ENCODE measurements at places on chromosomes 6 and 20.

- DNase-seq = no peak
Observed at GRCh38 chr6:145042559-145042958, 692.8 kb downstream of the EPM2A start.

GRCh38 chr6:66149132-66149531 is 442.1 kb upstream of the EYS start:
- no peak for DNase-seq

DNA sequence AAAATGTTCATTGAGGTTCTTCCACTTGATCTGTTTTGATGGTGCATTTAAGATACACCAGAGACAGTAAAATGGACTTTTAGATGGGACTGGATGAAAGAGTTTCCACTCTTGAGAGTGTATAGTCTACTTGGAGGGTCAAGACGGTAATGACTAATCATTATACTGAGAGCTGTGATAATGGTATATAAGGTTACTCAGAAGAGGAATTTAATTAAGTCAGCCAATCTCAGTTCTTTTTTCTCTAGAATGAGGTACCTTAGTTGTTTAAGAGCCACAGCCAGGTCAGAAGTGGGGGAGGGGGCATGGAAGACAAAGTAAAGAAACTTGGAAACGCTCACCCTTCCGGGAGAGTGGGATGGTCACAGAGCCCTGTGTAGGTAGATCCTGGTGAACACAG is 123.9 kb downstream of the MAP3K4 start:
- no peak for DNase-seq

DNA sequence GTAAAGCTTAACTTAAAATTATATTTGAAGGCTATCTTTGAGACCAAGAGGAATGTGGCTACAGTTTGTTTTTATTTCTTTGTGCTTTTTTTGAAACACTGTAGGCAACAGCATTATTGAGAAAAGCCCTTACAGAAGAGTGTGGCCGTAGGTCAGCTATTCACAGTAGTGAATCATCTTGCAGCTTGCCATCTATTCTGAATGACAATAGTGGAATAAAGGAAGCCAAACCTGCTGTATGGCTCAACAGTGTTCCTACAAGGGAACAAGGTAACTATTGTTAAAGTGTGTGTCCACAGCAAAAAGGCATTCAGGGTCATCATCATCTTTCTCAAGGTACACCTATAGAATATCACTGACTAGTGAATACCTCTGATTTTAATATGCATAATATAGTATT is 88.5 kb downstream of the KIZ start:
- no peak for DNase-seq

DNA sequence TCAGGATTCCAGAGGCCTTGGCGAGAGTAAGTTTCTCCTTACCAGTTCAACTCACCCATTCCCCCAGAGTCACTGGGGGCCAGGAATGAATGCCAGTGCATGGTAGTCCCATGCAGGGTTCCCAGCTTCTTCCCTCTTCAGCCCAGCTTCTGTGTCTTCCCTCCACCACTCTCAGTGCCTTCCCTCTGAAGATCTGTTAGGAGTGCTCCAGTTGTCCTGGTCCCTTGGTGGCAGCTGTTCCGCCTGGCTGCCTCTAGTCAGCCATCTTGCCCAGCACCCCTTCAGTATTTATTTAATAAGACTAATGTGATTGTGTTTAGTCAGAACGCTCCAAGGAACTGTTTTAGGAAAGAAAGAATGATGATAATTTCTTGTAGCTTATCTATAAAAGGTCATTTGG is 23.1 kb downstream of the FIG4 start:
- DNase-seq = no peak

- DNase-seq = peak; percentile 51
Observed at GRCh38 chr6:40907198-40907701, 131.8 kb downstream of the UNC5CL start.

DNA sequence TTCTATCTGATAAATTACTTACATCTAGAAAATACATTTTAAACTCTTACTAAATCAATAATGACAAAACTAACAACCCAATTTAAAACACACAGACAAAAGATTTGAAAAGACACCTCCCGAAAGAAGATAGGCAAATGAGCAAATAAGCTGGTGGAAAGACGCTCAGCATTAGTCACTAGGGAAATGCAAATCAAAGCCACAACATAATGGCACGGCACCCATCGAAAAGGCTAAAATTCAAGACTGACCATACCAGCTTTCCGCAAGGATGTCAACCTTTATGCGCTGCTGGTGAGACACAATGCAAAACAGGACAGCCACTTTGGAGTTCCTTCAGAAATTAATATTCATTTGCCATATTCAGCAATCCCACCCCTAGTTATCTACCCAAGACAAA is 25.9 kb downstream of the TAF4 start:
- DNase-seq = no peak

DNA sequence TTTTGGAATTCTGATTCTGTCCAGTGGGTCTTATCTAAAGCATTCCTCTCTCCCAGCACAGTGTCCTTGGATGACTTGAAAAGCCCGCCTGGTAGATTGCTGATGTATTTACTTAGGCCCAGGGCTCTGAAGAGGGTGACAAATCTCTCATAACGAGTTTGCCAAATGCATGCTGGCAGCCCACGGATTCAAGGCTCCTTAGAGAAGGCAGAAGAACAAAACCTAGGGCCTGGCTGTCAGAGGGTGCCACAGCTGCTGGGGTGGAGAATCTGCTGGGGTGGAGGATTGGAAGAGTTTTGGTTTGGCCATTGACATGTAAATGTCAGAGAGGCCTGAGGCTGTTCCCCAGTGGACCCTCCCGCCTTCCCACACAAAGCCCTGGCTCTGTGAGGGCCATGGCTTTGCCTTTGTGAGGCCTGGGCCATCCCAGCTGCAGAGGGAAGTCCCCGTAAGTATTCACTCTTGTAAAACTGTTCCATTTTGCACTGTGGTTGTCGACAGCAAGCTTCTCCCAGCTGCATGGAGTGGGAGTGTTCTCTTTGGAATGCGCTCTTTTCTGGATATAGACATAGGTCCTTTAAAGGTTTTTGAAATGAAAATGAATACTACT is 50.3 kb downstream of the ANKRD6 start:
- DNase-seq = no peak

DNA sequence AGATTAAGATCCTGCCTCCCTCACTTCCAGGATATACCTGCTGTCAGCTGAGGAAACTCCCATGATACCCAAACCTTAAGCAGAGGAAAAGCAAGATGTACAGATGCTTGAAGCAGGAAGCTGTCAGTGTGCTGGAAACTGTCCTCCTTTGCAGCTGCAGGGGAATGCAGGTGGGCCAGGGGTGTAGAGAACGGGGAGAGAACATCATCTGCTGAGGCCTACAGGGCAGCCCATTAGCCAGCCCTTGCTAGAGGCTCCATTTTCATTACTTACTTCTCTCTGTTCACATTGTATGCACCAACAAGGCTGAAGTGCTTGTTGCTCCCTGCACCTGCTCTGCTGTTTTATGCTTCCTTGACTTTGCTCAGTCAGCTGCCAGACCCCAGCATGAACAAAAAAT is 119.1 kb downstream of the PRND start:
- no peak for DNase-seq

DNA sequence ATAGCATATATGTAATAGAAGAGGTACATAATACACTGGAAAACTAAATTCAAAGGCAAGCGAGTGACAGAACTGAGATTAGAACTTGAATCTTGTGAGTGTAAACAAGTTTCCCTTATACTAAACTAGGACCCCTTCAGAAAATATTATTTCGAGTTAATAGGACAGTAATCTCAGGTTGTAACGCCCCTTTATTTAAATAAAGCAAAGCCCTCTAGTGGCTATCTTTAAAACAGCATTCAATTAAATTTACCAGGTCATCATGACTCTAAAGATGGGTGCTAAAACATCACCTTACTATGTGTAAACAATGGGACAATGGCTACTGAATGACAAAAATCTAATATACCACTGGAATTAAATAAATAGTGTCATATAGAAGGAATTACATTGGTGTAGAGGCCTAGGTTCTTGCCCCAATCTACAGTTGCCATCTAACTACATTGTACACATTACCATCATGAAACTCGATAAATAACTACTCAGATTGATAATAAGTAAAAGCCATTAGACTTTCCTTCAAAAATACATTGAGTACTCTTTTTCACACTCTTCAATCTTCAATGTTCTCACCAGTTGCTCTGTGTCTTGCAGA is 255.4 kb upstream of the IRAK1BP1 start:
- DNase-seq = no peak

GRCh38 chr20:24724982-24725533 is 224.0 kb upstream of the CST7 start:
- DNase-seq = no peak

DNA sequence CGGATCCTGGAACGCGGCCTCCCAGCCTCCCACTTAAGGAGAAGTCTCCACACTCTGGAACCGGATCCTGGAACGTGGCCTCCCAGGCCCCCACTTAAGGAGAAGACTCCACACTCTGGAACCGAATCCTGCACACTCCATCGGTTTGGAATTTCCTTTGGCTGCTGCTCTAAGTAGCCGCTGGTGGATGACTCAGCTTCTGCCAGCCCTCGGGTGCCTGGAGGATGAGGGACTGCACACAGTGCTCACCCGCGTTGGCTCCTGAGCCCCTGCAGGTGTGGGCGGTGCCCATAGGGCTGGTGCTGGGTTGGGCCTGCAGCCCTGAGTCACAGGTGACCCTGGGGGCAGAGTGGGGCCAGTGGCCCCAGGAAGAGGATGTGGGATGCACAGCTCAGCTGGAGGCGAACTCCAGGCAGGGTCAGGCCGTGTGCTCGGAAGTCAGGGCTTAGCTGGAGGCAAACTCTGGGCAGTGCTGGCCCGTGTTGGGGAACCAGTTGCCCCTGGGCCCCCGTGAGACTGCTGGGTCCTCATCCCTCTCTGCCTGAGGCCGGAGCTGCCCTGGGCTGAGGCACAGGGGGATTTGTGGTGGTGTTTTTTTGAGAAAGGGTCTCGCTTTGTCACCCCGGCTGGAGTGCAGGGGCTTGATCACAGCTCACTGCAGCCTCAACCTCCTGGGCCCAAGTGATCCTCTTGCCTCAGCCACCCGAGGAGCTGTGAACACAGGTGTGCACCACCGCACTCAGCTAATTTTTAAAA is 13.9 kb upstream of the TNFRSF6B start:
- DNase-seq = no peak

GRCh38 chr6:2876210-2877056 is 26.7 kb downstream of the SERPINB9 start:
- no peak for DNase-seq

DNA sequence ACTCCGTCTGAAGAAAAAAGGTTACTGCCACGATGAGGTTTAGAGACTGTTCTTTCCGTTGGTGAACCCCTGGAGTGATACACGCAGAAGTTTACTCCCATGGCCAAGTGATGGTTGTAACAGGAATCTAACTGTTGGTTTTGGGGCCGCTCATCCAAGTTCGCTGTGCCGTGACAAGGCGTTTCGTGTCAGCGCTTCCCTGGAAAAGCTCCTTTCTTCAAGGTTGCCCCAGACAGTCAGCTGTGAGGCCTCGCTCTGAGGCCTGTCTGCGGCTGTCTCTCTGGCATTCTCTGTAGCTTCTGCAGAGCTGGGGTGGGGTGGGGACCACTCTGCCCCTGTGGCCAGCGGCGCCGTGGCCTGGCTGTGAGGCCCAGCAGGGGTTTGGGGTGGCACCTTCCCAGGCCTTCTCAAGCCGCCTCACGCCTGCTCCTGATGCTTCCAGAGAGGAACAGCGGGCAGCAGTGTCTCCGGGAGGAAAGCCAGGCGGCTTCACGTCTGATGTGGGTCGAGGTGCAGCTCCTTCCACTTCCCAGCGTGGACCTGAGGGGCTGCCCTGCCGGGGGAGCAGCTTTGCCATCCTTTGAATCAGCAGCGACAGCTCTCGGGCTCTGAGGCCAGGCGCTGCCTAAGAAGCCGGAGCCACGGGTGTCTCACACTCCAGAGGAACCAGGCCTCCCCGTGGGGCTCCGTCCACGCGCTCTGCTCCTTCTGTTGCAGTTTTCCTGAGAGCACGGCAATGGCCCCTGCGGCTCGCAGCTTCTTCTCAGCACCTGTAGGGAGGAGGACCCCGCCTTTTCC is 76.2 kb downstream of the SMOC2 start:
- no peak for DNase-seq

DNA sequence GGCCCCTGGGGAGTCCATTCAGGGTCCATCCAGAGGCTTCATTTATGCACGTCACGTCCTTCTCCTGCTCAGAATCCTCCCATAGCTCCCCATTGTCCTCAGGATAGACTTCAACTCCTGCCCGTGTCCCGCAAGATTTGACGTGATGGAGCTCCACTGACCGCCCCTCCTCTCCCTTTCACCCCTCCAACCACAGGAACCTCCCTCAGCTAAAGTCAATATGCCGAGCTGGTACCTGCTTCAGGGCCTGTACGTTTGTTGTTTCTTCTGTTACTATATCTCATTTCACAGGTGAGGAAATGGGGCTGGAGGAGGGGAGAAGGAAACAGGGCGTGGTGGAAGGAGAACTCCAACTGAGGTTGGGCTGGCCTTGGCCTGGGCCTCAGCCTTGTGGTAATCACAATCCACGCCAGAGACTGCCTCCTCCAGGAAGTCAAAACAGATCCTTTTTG is 38.6 kb downstream of the CEBPB start:
- DNase-seq = no peak

DNA sequence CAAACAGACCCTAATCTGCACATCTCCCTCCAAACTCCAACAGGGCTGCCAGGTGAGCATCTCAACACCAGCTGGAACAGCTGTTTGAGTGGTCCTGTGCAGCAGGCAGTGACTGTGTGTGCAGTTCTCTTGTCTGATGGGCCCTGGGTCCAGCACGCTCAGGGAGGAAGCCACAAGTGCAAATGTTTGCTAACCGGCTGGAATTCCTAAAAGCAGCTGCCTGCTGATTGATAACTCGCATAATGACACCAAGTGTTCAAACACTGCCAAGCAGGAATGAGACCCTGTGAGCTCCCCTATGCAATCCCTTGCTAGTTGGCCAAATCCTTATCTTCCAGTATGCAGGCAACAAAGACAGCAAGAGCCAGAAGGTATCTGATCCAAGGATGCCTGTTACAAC is 650.6 kb downstream of the CBLN4 start:
- DNase-seq = peak; percentile 49

- DNase-seq = no peak
Observed at GRCh38 chr6:64288351-64288750, 652.7 kb downstream of the PHF3 start.

- DNase-seq = no peak
Observed at GRCh38 chr6:84498905-84499304, 265.5 kb downstream of the TBX18 start.

DNA sequence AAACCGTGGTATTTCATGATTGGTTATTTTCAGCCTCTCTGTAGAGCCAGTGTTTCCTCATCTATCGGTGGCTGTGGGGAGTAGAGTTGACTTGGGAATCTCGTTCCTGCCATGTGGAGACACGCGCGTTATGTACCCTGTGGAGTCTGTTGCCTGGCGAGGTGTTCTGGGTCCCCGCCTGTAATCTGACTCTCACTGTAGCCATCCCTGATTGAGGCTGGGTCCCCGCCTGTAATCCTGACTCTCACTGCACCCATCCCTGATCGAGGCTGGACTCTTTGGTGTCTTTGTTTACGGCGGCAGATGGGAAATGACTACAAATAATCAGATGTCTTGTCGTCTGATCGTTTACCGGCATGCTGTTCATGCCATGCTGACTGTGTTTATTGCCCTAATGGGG is 153.9 kb downstream of the DTNBP1 start:
- DNase-seq = no peak

Data from NCI-H2081 treated with DMSO at 0.1 percent for 48 hours (cell line).